NCI-H1694 treated with DMSO at 0.1 percent for 48 hours (cell line): ENCODE measurements at places on chromosomes 2 and 18.
A peak's percentile ranks its signal among the peaks of the same experiment; 100 is the strongest.

DNA sequence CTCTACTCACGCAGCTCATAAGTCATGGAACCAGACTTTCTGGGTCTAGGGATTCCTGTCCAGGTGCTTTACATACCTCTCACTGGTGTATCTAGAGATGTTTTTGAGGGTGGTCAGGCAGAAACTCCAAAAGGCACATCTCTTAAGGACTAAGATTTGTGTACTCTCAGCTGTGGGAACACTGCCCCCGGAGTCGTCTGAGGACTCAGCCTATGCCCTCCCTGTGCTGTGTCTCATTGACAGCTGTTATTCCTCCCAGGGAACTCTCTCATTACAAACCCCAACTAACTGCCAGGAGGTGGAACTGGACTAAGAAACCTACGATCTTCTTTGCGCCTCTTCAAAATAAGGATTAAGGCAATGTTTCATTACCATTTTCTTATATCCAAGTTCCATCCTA lies 293.9 kb upstream of the DLGAP1 start:
- peak; percentile 6 for DNase-seq

DNA sequence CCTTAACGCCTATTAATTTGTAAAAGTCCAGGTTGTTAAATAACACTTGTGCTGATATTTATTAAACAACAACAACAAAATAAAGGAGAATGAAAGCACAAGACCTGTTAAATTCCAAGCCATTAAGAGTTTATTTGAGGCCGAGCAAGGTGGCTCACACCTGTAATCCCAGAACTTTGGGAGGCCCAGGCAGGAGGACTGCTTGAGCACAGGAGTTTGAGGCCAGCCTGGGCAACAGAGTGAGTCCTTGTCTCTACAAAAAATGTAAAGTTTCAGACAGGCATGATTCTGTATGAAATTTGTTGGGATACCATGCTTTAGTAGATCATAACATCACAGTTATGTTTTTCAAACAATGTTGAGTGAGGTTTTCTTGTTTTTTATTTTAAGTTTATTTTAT lies 17.1 kb downstream of the PELI1 start:
- no peak for DNase-seq

DNA sequence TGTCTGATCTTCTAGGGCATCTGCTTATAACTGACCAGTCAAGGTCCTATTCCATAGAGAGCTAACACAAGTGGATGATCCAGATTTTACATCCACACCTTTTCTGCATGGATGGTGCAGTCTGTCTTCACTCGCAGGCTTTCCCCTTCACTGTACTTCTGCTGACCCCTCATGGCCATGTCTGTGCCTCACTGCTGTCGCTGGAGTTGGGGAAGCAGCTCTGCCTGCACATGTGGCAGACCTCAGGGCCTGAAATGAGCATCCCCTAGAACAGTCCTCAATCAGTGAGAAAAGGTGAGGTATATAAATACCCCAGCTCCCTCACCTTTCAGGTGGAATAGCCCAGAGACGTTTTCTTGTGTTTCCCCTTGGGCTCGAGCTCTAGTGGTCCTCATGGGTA lies 233.8 kb downstream of the ANKRD36B start:
- no peak for DNase-seq

GRCh38 chr2:224948859-224949258 lies 93.4 kb downstream of the DOCK10 start:
- DNase-seq, result no peak

DNA sequence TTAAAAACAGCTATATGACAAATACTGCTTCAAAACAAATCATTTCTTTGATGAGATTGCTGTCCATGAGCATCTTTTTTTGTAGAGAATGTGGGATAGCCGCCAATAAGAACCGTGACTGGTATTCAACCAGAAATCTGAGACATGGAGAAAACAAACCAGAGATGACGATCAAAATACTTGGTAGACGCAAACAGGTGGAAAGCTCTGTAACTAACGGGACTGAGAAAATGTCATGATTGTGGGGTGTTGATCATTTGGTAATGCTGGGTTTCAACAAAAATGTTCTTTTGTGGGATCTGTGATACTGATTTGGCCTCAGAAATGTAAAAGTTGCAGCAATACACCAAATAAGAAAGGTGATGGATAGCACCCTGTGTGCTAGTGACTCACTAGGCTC lies 364.8 kb downstream of the NYAP2 start:
- no peak for DNase-seq

DNA sequence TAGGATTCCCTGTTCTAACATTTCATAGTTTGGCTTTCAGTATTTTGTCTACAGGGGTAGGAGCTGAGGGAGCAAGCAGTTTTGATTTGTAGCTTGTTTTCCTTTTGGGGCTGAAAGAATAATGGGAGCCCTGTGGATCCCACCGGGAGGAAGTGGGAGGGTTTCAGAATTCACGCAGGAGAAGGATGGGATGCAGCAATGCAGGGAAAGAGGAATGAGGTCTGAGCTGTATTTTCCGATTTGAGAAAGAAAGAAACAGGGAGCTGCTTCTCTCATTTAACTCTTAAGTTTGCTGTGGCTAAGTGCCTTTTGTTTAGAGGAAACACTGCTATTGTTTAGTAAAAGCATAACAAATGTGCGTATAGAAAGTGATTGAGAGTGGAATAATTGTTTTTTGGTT lies 141.0 kb downstream of the ADCYAP1 start:
- DNase-seq, result no peak

- peak; percentile 51 for DNase-seq
Observed at GRCh38 chr2:192087398-192087958, 107.3 kb downstream of the TMEFF2 start.

- peak; percentile 19 for DNase-seq
Observed at GRCh38 chr18:8706791-8707555, 1.6 kb downstream of the MTCL1 start.

GRCh38 chr18:65955747-65956146 lies 204.9 kb downstream of the CDH7 start:
- no peak for DNase-seq
